ENCODE measurements at places on chromosomes 16 and 17.

- DNase-seq: no peak
These were observed 333.8 kb downstream of the SNX29 start for GRCh38 chr16:12310286-12310685.

GRCh38 chr17:56656701-56657327 lies 63.3 kb downstream of the NOG start:
- no peak for DNase-seq

- DNase-seq: no peak
These were observed 55.1 kb downstream of the ATP2C2 start for GRCh38 chr16:84423416-84423837.

- DNase-seq: no peak
These were observed 50.6 kb downstream of the NTN1 start for GRCh38 chr17:9071811-9072498.

DNA sequence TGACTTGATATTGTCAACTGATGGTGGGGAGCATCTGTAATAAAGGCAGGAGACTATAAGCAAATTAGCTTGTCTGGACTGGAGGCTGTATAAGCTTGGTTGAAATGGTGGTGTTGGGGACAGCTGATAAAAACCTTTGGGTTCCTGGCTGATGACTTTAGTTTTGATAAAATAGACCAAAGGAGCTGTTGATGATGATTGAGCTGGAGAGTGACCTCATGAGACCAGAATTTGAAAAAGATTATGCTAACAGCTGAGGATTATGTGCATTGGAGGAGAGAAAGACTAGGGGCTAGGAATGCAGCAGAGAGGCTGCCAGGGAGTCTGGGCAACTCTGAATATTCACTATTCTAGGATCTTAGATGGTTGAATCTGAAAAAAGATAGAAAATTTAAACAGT lies 8.7 kb upstream of the CDC27 start:
- DNase-seq: no peak

DNA sequence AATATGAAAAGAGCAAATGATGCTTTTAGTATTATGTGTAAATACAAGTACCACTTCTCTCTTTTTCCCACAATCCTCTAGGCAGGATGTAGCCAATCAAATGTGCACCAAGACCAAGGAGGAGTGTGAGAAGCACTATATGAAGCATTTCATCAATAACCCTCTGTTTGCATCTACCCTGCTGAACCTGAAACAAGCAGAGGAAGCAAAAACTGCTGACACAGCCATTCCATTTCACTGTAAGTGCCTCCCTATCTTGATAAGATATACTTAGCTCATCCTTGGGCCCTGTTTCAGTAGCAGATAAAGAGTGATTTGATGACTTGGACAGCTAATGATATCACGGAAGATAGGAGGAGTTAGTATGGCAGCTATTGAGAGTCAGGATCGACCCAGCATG lies 33.7 kb downstream of the TADA2A start:
- DNase-seq: no peak

- no peak for DNase-seq
These were observed 18.5 kb upstream of the SOX9 start for GRCh38 chr17:72102366-72102765.

- no peak for DNase-seq
These were observed 98.8 kb downstream of the SYCE1L start for GRCh38 chr16:77297996-77298395.

DNA sequence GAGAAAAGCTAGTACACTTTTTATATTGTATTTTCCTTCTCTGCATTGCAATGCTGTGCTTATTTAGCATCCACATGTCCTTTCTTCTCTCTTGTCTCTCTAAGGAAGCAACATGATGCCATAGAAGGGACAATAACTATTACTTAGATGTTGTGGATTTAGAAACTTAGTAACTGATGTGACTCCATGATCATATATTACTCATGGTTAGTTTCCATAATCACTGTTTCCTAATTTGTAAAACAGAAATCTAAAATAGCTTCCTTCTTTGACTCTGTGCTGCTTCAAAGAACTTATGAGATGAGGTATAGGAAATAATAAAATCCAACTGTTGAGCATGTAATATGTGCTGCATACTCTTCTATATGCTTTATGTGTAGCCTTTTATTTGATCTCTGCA lies 6.6 kb upstream of the ABCA5 start:
- no peak for DNase-seq

DNA sequence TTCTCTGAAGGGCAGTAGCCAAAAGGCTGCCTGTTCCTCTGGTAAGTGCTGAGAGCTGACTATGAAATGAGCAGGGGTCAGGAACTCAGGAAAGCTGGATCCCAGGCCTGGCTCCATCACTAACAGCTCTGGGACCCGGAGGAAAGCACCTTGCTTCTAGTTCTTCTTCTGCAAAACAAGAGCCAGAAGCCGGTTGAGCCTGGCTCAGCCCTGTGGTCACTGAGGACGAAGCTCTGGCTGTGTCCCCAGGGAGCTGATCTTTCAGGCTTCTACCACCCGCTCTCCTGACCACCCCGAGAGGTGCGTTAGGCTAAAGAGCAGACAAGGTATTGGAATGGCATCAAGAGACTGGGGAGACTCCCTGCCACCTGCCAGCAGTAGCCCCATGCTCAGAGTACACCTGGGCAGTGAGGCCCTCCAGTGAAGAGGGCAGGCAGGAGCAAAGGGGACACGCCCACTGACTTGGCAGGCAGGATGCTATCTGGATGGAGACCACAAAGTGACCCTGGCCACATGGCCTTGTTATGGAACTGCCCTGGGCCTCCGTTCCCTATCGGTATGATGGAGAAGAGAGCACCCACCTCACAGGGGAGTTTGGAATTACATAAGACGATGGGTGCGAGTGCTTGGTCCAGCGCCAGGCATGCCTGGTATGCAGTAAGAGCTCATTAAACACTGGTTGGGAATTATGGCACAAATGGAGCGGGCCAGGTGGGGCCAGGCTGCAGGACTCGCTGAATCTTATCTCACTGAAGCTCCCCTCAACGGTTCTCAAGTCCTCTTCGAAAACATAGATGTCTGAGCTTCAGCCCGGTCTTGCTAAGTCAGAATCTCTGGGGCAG lies 61.4 kb downstream of the COG7 start:
- DNase-seq: no peak

GRCh38 chr17:45218895-45219661 lies 2.6 kb upstream of the FMNL1 start:
- peak; percentile 91 for DNase-seq

DNA sequence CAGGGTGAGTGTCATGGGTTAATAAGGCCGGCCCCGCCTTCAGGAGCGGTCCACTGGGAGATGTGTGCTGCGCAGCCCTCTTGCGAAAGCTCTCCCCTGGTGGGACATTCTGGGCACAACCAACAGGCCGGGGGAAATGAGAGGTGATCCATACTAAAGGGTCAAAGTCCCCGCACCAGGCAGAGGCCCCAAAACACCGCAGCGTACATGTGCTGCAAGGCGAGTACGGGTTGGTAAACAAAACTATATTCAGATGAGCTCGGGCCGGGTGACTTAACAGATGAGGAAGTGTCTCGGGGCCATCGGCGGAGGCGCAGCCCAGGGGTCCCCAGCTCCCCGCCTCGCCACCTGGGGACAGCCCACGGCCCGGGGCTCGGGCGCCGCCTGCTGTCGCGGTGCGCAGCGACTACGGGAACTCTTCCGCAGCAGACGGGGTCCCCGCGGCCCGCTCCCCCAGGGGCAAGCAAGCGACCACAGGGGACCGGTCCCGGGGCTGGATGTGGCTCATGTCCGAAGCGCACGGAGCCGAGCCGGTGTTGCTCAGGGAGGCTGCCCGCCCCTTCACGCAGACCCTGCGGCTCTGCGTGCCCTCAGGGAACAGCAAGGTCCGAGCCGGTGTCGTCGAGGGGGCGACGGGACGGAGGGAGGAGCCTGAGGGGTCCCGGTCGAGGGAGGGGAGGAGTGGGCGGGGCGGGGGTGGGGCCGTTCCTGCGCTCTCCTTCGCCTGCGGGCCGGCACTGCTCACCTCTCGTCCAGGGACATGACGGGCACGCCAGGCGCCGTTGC lies at the start of gene RAB37:
RAB37 (plus strand) TSS at position 744 of the 786 bp plus-strand sequence; CDS start at position 761, 17 bp downstream.
- no peak for DNase-seq

- DNase-seq: no peak
These were observed 66.9 kb upstream of the ATF7IP2 start for GRCh38 chr16:10318798-10319500.

DNA sequence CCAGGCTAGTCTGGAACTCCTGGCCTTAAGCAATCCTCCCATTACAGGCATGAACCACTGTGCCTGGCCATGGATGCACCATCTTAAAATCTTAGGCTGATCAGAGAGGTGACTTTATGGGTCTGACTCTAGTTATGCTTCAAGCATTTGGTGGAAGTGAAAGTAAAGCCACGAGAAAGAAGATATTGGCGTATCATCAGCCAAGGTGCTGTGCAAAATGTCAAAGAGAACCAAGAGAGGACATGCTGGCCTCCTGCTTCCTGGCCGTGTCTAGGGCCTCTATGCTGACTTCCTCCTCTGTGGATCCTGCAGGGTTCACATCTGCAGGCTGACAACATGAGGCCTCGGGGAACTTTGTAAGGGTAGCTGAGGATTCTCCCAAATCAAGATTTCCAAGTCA lies 385.2 kb downstream of the MAF start:
- no peak for DNase-seq

GRCh38 chr16:47056688-47057629 lies 83.5 kb upstream of the DNAJA2 start:
- no peak for DNase-seq

- DNase-seq: no peak
These were observed 291.7 kb upstream of the MAF start for GRCh38 chr16:79892278-79892677.

GRCh38 chr16:71711789-71712188 lies 12.7 kb downstream of the PHLPP2 start:
- no peak for DNase-seq

DNA sequence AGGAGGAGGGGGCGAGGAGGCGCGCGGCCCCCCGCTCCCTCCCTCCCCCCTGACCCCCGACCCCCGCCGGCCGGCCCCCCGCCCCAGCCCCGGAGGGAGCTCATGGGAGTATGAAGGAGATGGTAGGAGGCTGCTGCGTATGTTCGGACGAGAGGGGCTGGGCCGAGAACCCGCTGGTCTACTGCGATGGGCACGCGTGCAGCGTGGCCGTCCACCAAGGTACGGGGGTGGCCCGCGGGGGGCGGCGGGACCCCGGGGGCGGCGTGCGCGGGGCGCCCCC lies 390 bp downstream of the MLLT6 start:
- no peak for DNase-seq

GRCh38 chr17:28598799-28599310 lies at the start of gene SPAG5:
Gene SPAG5 (minus strand): TSS chr17:28599025. CDS start chr17:28598946, 79 bp downstream.
- peak; percentile 92 for DNase-seq

DNA sequence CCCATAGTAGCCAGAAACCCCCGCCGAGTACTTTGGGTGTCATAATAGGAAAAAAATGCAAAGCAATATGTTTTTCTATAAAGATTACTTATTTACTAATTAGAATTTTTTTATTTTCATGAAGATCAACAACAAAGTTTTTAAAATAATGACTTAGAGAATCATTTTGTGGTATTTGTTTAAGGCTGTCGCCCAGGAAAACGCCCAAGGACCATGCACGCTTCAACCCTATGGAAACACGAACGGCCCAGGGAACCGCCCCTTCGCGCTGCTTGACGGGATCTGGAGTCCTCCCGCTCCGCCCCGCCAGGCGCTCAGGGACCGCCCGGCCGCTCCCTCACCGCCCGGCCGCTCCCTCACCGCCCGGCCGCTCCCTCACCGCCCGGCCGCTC lies 408 bp upstream of the KPNA2 start:
- DNase-seq: peak; percentile 89

DNA sequence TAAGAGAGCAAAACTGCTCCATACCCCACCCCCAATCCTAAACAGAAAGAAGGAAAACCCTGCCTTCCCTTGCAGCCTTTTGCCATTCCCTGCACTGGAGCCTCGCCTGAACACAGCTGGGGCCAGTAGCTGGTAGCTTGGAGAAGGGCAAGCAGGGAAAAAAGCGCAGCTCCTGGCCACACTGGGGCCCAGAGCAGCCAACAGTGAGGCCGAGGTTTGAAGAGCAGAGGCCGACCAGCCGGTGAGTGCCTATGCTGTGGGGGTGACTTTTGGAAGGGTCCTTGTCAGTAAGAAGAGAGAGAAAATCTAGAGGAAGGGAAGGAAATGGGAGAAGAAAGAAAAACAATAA lies 3.2 kb upstream of the HOXB9 start:
- DNase-seq: no peak

- DNase-seq: no peak
These were observed 74.7 kb downstream of the BMERB1 start for GRCh38 chr16:15509051-15509592.

DNA sequence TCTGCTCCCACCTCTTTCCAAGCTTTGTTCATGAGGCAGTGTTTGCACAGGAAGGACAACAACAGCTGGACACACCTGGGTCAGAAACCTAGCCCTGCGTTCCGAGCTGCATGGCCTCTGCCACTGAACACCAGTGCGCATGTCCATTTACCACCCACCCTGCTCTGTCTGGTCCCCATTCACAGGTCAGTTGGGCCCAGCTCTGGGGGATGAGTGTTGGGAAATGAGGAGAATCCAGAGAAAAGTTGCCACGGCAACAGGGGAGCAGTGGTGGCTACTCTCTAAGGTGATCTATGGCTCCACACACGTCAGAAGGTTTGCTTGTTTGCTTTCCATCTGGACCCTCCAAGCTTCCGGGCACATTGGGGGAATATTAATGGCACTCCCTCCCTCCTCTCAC lies 70.4 kb upstream of the ASIC2 start:
- DNase-seq: no peak

DNA sequence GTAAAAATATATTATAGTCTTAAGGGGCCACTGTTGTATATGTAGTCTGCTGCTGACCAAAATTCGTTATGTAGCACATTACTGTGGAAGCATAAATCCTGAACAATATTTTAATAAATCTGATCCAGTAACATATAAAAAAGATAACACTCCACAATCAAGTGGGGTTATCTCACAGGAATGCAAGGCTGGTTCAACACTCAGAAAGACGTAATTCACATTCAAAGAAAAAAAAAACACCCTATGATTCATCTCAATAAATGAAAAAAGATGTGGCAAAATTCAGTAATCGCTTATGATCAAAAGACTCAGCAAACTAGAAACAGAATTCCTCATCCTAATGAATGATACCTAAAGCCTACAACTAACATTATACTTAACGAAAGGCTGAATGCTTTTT lies 47.8 kb downstream of the CREBBP start:
- no peak for DNase-seq

DNA sequence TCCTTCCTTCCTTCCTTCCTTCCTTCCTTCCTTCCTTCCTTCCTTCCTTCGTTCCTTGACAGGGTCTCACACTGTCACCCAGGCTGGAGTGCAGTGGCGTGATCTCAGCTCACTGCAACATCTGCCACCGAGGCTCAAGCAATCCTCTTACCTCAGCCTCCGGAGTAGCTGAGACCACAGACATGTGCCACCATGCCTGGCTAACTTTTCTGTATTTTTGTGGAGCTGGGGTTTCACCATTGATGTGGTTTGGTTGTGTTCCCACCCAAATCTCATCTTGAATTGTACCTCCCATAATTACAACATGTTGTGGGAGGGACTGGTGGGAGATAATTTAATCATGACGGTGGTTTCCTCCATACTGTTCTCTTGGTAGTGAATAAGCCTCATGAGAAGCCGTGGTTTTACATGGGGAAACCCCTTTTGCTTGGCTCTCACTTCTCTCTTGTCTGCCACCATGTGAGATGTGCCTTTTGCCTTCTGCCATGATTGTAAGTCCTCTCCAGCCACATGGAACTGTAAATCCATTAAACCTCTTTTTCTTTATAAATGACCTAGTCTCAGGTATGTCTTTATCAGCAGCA lies 90.3 kb upstream of the MPHOSPH6 start:
- DNase-seq: no peak

Measured in activated CD4-positive, CD25-positive, alpha-beta regulatory T cell (primary cell).